ENCODE measurements at places on chromosomes 12 and 14.

DNA sequence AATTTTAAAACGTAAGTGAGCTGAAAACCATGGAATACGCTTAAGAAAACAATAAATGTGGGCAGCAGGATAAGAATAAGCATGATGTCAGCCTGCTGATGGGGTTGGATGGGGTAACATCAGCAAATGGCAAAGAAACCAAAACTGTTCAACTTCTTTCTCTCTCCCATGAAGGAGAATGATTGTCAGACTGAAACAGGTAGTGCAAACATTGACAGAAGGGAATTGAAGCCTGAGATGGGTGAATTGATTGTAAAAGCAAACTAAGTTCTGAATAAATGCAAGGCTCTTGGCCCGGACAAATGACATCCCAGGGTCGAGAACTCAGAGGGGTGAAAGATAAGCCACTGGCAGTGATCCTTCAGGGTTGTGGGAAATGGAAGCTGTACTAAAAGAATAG, 182.6 kb downstream of the ETV6 start:
- DNase-seq: no peak

DNA sequence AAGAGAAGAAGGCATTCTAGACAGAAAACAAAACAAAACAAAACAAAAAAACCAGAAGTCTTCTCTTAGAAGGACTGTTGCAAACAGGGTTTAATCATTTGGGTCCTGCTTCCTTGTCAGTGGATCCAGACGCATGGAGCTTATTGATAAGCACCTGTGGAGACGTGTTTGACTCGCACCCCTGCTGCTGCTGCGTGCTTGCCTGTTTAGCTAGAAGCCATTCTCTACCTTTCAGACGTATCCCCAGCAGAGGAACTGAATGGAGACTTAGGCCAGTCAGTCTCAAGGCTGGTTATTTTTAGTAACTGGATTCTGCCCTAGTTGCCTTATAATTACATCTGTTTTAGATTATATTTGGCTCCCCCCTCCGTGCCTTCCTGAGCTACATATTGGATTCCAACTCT, 186.1 kb upstream of the EEA1 start:
- DNase-seq: peak; percentile 81

GRCh38 chr14:97066068-97066899, 269.1 kb downstream of the VRK1 start:
- no peak for DNase-seq

- DNase-seq: no peak
Observed at GRCh38 chr12:4807116-4807783, 87.0 kb downstream of the GALNT8 start.

- peak; percentile 83 for DNase-seq
Observed at GRCh38 chr12:53172352-53172751, 8.2 kb upstream of the ZNF740 start.

DNA sequence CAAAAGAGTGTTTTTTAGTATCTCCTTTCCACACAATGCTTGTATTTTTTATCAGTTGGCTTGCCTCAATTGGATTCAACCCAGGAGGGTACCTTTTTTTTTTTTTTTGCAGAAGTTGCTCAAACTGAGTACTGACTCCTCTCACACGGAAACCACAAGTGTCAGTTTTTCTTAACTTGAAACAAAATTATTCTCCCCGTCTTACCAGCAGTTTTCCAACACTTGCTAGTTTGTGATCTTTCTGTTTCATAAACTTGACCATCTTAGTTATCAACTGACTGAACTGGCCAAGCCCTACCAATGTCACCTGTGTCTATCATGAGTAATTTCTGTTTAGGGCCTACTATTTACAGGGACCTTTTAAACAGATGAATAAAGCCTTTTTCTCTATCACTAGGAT, 34.1 kb upstream of the ITPR2 start:
- DNase-seq: no peak
